ENCODE measurements at places on chromosomes 16 and 17.

GRCh38 chr17:77450742-77451244, 310.0 kb downstream of the SEC14L1 start:
- DNase-seq, result no peak

DNA sequence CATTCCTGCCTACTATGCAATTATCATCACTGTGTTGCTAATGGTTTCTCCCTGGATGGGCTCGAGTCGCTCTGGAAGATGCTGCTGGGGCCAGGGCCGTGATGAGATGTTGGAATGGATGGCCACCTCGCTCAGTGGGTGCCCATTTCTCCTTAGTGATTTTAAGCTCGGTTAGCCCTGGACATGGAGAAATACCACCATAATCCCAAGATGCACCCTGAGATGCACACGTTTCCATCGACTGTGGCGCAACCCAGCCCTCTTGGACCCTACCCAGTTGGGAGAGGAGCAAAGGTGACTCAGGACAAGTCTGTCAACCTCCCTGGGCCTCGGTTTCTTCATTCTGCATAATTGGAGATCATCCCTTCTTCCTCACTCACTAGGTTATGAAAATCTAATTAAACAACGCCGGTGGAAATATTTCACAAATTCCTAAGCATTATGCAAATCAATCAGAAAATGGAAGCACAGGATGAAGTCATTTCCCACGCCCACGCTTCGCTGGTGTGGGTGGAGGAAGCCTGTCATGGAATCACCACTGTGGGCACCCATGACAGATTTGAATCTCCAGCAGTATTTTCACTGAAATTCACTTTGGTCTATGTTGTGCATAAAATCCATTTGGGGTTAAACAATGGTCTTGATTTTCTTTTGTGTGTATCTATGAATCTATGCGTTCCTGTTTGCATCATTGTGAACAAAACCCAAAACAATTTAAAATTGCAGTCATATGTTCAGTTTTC, 195.2 kb downstream of the AXIN2 start:
- no peak for DNase-seq

GRCh38 chr17:40599468-40599763, 34.1 kb upstream of the CCR7 start:
- DNase-seq, result no peak

DNA sequence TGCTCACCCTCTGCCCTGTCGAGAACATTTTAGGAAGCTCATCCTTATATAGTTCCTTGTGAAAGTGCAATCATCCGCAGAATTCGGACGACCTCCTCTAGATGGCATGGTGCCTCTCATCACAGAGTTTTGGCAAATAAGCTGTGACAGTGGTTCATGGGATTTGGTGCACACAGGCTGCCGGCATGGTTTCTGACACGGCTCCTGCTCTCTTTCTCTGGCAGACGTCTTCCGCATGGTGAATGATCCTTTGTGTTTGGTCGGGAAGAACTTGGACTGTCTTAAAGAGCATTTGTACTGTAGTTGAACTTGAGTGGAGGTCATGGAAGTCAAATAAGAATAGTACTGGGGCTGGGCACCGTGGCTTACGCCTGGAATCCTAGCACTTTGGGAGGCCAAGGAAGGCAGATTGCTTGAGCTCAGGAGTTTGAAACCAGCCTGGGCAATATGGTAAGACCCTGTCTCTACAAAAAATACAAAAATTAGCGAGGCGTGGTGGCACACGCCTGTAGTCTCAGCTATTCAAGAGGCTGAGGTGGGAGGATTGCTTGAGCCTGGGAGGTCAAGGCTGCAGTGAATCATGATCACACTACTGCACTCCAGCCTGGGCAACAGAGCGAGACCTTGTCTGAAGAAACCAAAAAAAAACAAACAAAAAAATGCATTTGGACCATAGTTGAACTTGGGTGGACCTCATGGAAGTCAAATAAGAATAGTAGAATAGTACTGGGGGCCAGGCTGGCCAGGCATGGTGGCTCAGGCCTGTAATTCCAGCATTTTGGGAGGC, 34.7 kb upstream of the NAT9 start:
- no peak for DNase-seq

GRCh38 chr16:19033761-19034160, 33.7 kb upstream of the COQ7 start:
- DNase-seq, result no peak

DNA sequence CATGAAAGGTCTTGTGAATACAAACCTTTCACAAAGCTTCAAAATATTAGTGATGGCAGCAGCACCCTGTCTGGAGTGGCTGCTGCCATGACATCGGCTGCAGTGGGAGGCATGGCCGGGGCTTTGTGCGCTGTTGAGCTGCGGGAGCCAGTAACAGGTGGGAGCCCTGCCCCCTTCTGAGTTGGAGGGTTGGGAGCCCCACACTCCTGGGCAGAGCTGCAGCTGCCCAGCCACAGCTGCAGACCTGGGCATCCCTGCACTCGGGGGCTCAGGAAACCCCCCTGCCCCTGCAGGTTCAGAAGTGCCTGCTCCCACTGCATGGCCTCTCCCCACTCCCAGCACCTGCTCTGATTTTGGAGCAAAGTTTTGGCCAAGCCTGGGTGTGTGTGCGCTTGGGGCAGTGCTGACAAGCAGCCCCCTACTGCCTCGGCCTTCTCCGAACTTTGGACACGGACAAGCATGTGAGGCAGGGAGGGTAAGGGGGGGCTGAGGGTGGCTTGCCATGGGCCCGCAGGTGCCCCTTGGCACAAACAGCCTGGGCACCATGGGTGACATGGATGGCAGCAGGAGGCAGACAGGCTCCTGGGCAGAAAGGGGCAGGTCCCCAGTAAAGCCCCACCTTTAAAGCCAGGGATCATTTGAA, 42.7 kb downstream of the IST1 start:
- no peak for DNase-seq
